ENCODE measurements at places on chromosomes 5 and 9. TPM values are rescaled to one million over a fixed set of nuclear protein-coding genes. Genes with fewer than 3 reads are reported as not detected.

DNA sequence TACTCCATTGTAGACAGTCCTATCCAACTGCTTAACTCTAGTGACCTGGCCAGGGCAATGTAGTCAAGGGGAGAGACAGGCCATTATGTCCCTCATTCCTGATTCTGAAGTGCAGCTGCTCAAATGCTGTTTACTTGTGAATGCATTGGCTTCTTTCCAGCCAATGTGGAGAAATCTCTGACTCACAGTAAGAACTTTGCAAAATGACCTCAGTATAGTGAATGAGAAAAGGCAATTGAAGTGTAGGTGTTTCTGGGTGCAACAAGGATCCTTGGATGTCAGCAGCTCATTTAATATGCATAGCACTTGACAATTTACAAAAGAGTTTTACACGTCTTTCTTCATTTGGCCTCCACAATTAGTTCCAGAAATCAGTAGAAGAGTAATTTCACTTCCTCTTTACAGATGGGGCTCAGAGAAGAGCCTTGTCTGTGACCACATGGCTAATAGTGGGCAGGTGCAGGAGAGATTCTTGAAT lies 367.2 kb downstream of the OSTF1 start:
- DNase-seq, result no peak

- DNase-seq, result no peak
Observed at GRCh38 chr9:121187636-121188305, 13.9 kb downstream of the RAB14 start.

DNA sequence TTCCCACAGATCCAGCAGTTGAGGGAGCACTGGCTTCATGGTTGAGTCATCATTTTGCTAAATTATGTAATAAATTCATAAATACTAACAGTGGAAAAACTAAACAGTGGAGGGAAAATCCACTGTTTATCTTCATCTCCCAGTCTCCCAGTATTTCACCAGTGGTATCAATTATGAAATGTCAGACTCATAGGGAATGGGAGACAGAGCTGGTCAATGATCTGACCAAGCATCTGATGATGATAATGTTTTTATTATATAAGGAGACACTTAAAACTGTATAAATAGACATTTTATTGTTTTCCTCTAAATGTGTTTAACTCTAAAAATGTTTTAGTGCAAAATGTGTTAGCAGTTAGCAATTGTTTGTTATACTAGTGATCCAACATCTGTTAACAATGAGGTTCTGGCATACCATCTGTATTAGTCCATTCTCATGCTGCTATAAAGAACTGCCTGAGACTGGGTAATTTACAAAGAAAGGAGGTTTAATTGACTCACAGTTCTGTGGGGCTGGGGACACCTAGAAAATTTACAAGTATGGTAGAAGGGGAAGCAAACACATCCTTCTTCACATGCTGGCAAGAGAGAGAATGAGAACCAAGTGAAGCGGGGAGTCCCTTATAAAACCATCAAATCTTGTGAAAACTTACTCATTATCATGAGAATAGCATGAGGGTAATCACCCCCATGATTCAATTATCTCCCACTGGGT lies 11.8 kb upstream of the REEP5 start:
- no peak for DNase-seq

DNA sequence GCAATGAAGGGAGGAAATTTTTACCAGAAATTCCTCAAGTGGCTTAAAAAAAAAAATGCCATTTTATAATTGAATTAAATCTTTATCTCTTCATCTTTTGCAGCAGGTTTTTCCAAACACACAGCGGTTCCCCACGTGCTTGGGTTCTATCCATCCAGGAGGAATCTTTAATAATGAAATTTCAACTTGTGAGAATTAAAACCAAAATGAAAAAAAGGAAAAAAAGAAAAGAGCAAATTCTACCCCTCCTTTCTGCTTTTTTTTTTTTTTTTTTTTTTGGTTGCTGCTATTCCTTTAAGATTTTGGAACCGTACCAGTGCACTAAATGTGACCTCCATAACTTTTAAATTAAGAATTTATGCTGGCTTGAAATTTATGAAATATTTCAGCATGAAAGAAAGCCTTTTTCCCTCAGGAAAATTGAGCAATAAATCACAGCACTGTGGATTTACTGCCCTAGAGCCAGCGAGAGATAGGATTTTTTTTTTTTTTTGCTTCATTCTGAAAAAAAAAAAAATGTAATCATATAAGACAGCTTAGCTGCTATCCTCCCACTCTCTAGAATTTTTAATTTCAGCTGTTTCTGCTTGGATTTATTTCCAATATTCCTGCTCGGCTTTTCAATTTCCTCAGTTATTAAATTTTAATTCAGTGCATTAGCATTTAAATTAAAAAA lies 88.5 kb downstream of the ZNF618 start:
- no peak for DNase-seq

GRCh38 chr5:21791304-21791703 lies 1061.8 kb downstream of the CDH12 start:
- no peak for DNase-seq

- DNase-seq, result no peak
Observed at GRCh38 chr9:137484551-137485315, 25.6 kb upstream of the NSMF start.

DNA sequence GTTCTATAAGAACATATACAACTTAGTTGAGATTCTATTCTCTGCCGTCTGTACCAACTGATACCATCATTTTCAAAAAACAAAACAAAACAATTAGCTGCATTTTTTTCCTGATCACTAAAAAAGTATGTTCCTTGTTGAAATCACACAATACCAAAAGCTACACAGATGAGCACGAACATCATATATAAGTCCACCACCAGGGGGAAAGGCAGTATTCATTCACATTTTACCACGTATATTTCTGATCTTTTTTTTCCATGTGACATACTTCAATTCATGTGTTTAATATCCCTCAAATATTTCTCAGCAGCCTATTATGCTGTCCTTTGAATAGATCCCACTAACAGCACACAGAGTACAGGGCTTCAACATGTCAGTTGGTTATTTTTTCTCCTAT lies 40.6 kb downstream of the IRX2 start:
- DNase-seq, result no peak

- DNase-seq, result no peak
Observed at GRCh38 chr5:60346393-60346792, 353.6 kb downstream of the DEPDC1B start.

- no peak for DNase-seq
Observed at GRCh38 chr5:36741128-36741527, 134.7 kb downstream of the SLC1A3 start.

MYORG gene
- 72.3 TPM for total RNA-seq

SOHLH1 gene
- total RNA-seq, result not detected

CATSPER3 gene
- 0.70 TPM for total RNA-seq

ABLIM3 gene
- total RNA-seq, result 4.3 TPM

ADAMTS6 gene
- 0.46 TPM for total RNA-seq

Data from left colon (tissue), 2 donors.